ENCODE measurements at places on chromosomes 12 and 14.
A peak's percentile ranks its signal among the peaks of the same experiment; 100 is the strongest.

DNA sequence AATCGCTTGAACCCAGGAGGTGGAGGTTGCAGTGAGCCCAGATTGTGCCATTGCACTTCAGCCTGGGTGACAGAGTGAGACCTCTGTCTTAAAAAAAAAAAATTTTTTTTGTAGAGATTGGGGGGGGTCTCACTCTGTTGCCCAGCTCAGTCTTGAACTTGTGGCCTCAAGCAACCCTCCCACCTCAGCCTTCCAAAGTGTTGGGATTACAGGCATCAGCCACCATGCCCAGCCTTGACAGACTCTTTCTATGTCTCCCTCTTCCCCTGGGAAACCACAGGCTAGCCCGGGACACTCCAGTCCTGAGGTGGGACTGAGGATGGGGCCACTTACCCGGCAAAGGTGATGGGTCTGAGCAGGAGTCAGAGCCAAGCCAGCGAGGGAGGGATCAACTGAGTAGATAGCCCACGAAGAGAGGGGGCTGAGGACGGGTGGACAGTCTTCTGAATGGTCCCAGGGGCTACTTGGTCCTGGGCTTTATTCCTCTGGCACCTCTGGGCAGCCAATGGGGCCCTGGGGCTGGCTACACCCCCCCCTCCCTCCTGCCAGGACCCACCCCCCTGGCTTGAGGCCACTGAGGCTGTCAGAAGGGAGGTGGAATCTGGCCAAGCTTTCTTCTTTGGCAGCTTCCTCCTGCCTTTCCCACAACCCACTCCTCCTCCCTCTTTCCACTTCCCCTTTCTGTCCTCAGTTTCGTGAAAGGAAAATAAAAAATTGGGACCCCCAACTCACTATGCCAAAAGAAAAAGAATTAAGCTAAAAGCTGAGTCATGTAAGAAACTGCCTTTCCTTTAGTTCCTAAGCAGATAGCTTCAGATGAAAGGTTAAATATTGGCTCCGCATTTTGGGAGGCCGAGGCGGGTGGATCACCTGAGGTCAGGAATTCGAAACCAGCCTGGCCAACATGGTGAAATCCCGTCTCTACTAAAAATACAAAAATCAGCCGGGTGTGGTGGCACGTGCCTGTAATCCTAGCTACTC is at the start of gene SDS:
SDS (minus strand) TSS at position 453 of the 981 bp plus-strand sequence. CDS start 4,179 bp downstream, outside the sequence.
- peak; percentile 71 for DNase-seq

- no peak for DNase-seq
These were observed 178.7 kb downstream of the PAWR start for GRCh38 chr12:79512068-79512467.

- no peak for DNase-seq
These were observed 144.7 kb downstream of the KTN1 start for GRCh38 chr14:55724736-55725135.

DNA sequence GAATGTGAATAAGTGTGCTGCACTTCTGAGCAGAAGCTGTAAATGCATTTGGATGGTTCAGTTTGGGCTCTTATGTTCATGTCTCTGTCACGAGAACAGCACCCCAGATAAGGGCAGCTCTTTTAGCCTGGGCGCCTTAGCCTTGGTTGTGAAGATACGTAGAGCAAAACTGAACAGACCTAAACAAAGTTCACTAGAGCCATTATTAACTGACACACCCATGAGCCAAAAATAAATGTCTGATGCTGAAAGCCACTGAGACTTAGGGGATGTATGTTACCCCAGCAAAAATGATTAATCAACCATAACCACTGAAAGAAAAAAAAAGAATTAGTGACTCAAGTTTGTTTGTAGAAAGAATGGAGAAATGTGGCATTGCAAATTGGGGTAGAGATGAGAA is 343.4 kb downstream of the BCAT1 start:
- no peak for DNase-seq

DNA sequence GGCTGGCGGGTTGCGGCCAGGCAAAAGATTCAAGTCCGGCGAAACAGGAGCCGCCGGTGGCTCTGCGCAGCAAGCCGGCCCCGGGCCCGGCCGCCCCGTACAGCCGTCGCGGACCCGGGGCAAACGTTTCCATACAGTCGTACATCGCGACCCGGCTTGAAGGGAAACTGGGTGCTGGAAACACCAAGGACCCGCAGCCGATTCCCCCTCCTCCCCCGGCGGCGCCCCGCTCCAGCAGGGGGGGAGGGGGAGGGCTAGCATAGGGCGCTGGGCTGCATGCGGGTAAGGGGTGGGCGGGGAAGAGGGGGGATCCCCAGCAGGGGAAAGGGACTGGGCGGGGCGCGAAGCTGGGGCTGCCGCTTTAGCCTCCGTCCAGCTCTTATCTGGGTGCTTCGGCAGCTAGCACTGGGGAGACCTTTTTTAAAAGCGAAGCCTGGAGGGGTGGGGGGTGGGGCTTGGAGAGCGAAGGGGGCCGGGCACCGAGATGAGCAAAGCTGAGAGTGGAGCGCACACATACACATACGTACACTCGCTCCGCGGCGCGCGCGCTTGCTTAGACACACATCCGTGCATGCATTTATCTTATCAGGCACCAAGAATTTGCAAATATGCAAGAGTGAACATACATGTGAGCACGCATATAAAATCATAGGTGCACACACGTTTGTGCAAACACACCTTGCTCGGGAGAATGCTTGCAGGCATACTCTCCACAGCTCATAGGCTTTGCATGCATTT is 11.9 kb downstream of the RARG start:
- peak; percentile 73 for DNase-seq

DNA sequence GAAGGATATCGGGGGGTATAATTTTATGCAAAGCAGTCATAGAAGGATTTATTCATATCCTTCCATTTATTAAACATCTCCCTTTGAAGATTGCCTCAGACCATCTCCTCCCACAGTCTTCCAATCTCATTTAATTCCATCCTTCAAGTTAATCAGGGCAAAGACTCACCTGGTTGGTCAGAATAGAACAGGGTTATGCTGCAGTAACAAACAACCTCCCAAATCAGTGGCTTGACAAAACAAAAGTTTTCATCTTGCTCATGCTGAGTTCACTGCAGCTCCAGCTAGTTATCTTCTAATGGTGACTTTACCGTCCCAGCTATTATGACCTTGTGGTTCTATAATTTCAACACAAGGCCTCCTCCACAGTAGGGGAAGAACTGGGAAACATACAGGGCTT is 48.8 kb upstream of the MTERF2 start:
- DNase-seq: no peak

GRCh38 chr12:80498059-80498728 is 54.2 kb downstream of the PTPRQ start:
- no peak for DNase-seq

GRCh38 chr12:34264110-34264509 is 241.8 kb downstream of the ALG10 start:
- DNase-seq: no peak
